ENCODE measurements at places on chromosomes 6 and 20. TPM values are rescaled to one million over a fixed set of nuclear protein-coding genes. Genes with fewer than 3 reads are reported as not detected.

The LTB gene
- total RNA-seq = not detected

- no peak for DNase-seq
Measured at GRCh38 chr6:90397929-90398674, 101.5 kb upstream of the BACH2 start.

DNA sequence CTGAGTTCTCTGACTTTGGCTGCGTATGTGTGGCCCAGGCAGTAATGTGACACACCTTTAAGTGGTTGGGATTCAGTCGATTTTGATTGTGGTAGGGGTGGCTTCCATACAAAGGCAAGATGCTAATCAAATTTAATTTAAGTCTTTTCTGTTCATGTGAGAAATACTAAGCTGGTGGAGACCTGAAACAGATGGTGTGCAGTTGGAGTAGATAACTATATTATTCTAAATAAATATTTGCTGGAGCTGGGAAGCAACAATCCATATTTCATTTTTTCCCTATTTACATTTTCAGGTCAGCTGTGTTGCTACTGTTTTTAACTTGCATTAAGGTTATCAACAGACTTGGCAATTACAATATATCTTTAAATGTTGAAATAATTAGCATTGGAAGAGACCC, 67.4 kb upstream of the C20orf144 start:
- no peak for DNase-seq

DNA sequence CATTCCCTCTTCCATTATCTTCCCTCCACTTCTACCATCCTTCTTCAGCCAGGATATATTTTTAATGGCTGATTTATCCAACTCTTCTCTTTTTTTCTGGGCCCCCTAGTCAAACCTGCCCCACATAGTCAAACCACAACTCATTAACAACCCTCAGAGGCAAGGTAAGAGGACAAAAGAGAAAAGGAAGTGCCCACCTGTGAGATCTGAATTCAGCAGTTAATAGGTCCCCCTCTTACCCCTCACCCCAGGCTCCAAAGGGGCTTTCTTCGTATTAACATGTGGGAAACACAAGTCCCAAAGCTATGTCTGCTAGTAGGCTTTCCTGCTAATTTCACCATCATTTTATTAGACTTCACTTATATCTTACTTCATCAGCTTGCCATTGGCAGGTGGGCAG, 44.1 kb upstream of the TSPYL1 start:
- DNase-seq = no peak

DNA sequence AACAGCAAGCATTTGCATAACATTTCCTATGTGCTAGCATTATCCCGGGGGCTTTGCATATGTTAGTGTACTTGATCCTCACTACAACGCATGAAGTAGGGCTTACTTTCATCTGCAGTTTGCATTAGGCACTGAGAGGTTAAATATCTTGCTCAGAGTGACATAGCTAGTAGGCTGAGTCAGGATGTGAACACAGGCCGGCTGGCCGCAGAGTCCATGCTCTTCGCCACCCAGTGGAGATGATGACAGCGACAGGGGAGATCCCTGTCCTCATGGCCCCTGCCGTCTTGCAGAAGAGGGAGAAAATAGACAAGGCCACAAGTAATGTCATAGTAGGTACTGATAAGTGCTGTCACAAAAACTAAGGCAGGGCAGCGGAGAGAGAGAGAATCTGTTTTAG, 46.9 kb downstream of the LYRM4 start:
- no peak for DNase-seq

DNA sequence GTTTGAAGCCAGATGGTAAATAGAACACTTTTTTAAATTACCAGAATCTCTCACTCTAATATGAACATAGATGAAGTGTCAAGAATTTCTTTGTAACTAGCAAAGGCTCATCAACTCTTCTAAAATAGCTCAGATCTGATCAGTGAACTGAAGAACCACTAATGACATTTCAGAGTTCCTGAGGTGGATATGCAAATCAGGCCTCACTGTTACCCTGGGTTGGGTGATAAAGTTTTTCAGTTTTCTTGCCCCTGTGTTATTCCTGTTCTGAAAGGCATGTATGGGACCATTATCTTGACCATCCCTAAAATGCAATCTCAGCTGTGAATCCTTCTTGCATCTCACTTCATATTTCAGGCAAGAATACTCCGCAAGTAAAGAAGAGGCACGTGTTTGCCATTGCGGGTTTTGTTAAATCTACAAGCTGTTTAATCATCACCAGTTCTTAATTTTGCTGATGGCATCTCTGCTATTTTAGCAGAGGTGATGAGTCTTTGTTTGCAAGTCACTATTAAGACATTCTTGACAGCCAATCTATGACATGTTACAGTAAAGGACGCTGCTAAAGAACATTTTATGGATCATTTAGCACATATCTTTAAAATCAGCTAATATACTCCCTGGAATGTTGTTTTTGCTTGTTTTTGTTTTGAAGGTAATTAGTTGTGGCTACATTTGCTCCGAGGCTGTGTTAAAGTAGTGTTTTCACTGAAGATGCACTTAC, 47.9 kb downstream of the KHDC1L start:
- DNase-seq = no peak

GRCh38 chr6:150549007-150549406, 50.7 kb upstream of the PLEKHG1 start:
- DNase-seq = no peak

GRCh38 chr6:45591306-45591705, 213.6 kb upstream of the SUPT3H start:
- DNase-seq = no peak

GRCh38 chr20:63128367-63128766, 87.6 kb downstream of the YTHDF1 start:
- DNase-seq = no peak

DNA sequence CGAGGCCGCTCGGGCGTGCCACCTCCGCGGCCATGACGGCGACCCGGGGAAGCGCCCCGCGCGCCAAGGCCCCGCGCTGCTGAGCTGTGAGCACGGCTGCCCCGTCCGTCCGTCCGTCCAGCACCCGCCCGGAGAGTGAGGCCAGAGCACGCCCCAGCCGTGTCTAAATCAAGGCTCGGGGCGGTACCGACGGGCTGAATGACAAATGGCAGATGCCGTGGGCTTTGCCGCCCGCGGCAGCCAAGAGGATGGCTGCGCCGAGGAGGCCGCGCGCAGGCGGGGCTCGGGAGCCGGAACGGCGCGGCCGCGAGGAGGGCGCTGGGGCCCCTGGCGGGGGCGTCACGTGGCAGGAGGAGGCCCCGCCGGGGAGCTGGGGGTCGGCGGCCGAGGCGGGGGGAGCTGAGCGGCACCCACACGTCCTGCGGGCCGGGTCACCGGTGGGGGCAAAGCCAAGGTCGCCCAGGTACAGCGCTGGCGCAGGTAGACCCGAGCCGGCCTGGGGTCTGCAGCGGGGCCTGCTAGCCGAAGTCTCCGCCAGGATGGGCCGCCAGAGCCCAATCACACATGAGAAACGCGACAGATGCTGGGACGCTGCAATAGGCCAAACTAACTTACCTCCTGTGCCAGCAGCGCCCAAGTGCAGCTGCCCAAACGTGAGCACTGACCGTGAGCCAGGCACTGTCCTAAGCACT, at the start of gene PLAGL1:
Gene PLAGL1 (minus strand): TSS at position 140 of the 692 bp plus-strand sequence. CDS start 60,123 bp downstream, outside the sequence.
- DNase-seq = peak; percentile 63

GRCh38 chr20:19996222-19996621, 20.9 kb upstream of the NAA20 start:
- no peak for DNase-seq

- DNase-seq = peak; percentile 72
Measured at GRCh38 chr6:28807682-28808280, 116.0 kb downstream of the TRIM27 start.

GRCh38 chr6:127997496-127998164, 96.8 kb upstream of the THEMIS start:
- no peak for DNase-seq

GRCh38 chr6:14434916-14435690, 317.5 kb downstream of the CD83 start:
- DNase-seq = no peak
